ENCODE measurements at places on chromosomes 4 and X.

GRCh38 chr4:82784681-82785610 lies 13.7 kb downstream of the SCD5 start:
- H3K4me1 ChIP-seq, result no peaks in the 10 kb centered on the region
- H3K4me3 ChIP-seq, result no peak overlapping the region
- no peaks in the 10 kb centered on the region for H3K36me3 ChIP-seq
- H3K27ac ChIP-seq, result no peak overlapping the region
- DNase-seq, result no peak

DNA sequence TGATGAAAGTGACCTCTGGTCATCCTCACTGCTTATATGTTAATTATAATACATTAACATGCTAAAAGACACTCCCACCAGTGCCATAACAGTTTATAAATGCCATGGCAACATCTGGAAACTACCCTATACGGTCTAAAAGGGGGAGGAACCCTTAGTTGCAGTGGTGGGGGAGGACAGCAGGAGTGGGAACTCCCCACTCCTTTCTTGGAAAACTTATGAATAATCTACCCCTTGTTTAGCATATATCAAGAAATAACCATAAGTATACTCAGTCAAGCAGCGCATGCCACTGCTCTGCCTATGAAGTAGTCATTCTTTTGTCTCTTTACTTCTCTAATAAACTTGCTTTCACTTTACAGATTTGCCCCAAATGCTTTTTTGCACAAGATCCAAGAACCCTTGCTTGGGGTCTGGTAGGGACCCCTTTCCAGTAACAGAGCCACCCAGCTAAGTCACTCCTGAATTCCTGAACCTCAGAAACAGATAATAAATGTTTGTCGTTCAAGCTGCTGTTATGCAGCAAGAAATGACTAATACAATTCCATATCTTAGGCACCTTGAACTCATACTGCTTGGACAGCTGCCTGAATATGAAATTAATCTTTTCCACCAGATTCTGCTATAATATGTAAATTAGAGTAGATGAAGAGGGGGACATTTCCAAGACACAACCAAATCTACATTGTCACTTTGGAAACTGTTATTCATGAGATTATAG lies 14.4 kb upstream of the REPS2 start:
- H3K36me3 ChIP-seq, result no peaks in the 10 kb centered on the region
- H3K27me3 ChIP-seq, result no peaks in the 10 kb centered on the region
- DNase-seq, result no peak
- no peak overlapping the region for H3K27ac ChIP-seq
- H3K4me1 ChIP-seq, result no peaks in the 10 kb centered on the region
- H3K4me3 ChIP-seq, result no peak overlapping the region

- no peak overlapping the region for H3K4me3 ChIP-seq
- no peaks in the 10 kb centered on the region for H3K27me3 ChIP-seq
- no peaks in the 10 kb centered on the region for H3K4me1 ChIP-seq
- H3K27ac ChIP-seq, result no peak overlapping the region
- no peak for DNase-seq
Measured at GRCh38 chr4:16239086-16239485, 12.8 kb upstream of the TAPT1 start.

DNA sequence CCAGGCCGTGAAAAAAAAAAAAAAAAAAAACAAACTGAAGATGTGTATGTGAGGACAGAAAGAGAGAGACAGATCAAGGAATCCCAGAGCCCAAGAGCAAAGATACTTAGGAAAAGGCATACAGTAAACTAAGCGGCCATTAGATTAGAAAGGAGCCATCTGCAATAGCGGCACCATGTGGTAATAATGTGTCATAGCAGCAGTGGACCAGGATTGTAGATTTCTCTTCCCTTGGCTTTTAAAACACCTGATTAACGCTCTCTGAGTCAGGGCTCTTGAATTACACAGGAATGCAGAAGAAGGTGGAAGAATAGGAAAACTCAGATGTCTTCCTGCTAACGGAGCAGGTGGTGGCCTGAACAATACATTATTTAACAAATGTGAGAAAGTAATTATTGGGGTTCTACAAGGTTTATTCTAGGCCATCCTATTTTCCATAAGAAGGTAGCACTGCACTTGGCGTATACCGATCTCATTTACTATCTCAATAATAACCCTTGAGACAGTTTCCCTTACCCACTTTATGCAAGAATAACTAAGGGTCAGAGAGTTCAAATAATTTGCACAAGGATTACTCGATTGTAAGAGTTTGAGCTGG lies 182.7 kb downstream of the KCNIP4 start:
- H3K27me3 ChIP-seq, result no peaks in the 10 kb centered on the region
- 0 out of 2 replicates have a peak, but pooled peaks cover 3% of the 10 kb centered on the region for H3K4me1 ChIP-seq
- H3K36me3 ChIP-seq, result no peaks in the 10 kb centered on the region
- H3K4me3 ChIP-seq, result no peak overlapping the region
- no peak overlapping the region for H3K27ac ChIP-seq

GRCh38 chr4:138869165-138869564 lies 146.4 kb upstream of the NOCT start:
- no peak for DNase-seq
- H3K27ac ChIP-seq, result no peak overlapping the region
- H3K4me1 ChIP-seq, result no peaks in the 10 kb centered on the region
- no peak overlapping the region for H3K4me3 ChIP-seq

GRCh38 chrX:41377624-41378023 lies 43.7 kb downstream of the DDX3X start:
- no peaks in the 10 kb centered on the region for H3K4me1 ChIP-seq
- no peaks in the 10 kb centered on the region for H3K27me3 ChIP-seq
- H3K4me3 ChIP-seq, result no peak overlapping the region

DNA sequence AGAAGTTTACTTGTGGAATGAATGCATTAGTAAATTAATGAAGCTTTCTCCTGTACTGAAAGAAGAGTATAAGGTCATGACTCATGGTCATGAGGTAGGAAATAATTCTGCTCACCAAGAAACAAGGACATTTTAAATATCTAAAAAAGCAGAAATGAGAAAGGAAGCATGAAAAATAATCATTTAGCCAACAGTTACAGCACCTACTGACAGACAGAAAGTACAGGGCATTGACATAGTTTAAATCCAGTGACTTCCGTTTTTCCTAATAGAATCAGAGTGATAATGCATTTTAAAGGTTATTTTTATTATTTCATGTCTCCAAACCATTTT lies 30.5 kb upstream of the ACSL1 start:
- no peak overlapping the region for H3K4me3 ChIP-seq
- peaks cover 18% of the 10 kb centered on the region for H3K4me1 ChIP-seq
- no peaks in the 10 kb centered on the region for H3K36me3 ChIP-seq
- no peak overlapping the region for H3K27ac ChIP-seq
- DNase-seq, result no peak

- H3K4me3 ChIP-seq, result no peak overlapping the region
- H3K36me3 ChIP-seq, result no peaks in the 10 kb centered on the region
- peaks cover 74% of the 10 kb centered on the region for H3K4me1 ChIP-seq
- no peak for DNase-seq
Measured at GRCh38 chr4:105458001-105458400, 15.9 kb downstream of the PPA2 start.

DNA sequence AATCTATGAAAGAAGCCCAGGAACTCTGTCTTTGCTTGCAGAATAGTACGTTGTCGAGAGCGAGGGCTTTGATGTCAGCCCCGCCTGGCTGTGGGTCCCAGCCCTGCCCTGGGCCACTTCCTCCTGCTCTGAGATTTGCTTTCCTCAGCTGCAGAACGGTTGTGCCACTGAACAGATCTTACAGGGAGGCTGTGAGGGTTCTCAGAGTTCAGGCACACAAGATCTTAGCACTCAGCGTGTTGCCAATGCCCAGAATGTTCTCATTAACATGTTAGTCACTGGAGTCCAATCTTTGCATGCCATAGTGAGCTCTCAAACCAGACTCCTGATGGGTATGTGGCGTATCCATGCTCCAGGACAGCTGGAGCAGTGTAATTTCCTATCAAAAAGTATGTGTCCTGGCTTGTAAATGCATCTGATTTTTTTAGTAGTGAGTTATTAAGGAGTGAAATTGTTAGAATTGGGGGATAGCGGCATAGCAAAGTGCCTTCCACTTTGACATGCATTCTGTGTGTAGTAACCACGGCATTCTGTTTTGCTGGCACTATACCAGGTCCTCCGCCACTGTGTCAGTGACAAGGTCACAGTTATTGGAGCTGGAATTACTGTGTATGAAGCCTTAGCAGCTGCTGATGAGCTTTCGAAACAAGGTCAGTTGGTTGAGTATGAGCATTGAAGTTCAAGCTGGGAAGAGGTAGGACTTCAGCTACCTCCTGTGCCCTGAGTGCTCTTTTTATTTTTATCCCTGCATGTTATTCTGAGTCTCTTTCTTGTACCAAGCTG lies 31.6 kb downstream of the TKTL1 start:
- H3K36me3 ChIP-seq, result no peaks in the 10 kb centered on the region
- no peaks in the 10 kb centered on the region for H3K27me3 ChIP-seq
- DNase-seq, result peak; percentile 47
- H3K27ac ChIP-seq, result no peak overlapping the region

DNA sequence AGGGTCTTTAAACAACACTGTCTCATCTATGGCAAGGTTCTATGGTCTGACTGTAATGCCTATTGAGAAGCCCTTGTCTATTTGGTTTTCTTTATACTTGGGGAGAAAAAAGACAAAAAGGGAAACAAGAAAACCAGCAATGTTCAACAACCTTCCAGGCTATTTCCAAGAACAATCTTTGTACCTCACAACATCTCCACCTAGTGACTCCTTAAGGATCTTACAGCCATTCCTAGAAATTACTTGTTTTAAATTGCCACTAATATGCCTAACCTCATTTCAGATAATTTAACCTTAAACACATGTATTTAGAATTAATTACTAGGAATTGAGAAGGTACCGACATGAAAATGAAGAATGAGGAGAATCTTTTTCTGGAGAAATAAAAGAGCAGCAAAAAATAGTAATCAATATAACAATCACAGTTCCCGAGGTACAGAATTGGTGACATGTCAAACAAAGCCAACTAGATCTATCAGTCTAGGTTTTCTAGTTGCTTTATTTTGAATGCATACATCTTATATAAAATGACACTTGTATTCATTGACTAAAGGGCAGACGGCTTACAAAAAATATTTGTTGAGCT lies 1.6 kb upstream of the RBM46 start:
- H3K4me1 ChIP-seq, result no peaks in the 10 kb centered on the region
- H3K27ac ChIP-seq, result no peak overlapping the region
- H3K36me3 ChIP-seq, result no peaks in the 10 kb centered on the region
- H3K4me3 ChIP-seq, result no peak overlapping the region
- H3K27me3 ChIP-seq, result no peaks in the 10 kb centered on the region

DNA sequence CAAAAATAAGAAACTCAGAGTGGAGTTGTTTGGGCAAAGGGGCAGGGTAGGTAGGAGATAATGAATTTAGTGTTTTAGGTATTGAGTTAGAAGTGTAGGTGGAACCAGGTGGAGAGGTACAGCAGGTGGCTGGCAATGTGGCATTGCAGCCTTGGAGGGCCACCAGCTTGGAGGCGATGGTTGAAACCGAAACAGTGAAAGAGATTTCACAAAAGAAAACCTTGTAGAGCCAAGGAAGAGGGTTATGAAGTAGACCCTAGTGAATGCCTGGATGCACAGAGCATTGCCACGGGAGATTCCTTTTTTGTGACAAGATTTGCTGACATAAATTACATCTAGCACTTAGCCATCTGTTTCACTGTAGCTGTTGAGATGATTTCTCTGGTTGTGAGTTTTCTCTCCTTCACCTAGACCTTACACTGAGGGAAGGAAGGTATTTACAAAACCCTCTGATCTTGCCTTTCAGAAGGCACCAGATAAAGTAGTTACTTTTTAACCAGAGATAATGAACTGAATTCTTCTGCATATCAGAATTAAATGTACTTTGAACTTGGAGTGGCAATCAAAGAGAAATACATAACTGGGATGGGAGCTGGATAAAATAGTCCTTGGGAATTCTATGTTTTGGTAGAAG lies 104.1 kb upstream of the CASK start:
- peak overlapping the region; percentile 47 for H3K27ac ChIP-seq
- peaks cover 18% of the 10 kb centered on the region for H3K4me1 ChIP-seq
- H3K36me3 ChIP-seq, result no peaks in the 10 kb centered on the region
- peak; percentile 85 for DNase-seq

DNA sequence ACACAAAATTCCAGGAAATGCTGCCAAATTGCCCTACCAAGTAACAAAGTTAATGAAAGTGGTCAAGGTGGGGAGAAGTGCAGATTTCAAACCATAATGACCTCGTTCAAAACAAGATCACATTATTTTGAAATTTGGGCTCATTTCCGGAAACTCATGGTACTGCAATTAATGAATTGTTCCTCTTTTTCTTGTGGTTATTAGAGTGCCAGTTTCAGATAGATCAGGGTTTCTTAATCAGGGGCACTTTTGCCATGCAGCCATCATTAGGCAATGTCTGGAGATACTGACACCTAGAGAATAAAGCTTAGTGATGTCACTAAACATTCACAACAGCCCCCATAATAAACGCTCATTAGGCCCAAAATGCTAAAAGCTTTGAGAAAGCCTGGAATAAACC lies 381.5 kb upstream of the GALNT7 start:
- no peak overlapping the region for H3K4me3 ChIP-seq
- no peaks in the 10 kb centered on the region for H3K27me3 ChIP-seq
- no peak overlapping the region for H3K27ac ChIP-seq
- H3K4me1 ChIP-seq, result no peaks in the 10 kb centered on the region
- DNase-seq, result no peak
- no peaks in the 10 kb centered on the region for H3K36me3 ChIP-seq

DNA sequence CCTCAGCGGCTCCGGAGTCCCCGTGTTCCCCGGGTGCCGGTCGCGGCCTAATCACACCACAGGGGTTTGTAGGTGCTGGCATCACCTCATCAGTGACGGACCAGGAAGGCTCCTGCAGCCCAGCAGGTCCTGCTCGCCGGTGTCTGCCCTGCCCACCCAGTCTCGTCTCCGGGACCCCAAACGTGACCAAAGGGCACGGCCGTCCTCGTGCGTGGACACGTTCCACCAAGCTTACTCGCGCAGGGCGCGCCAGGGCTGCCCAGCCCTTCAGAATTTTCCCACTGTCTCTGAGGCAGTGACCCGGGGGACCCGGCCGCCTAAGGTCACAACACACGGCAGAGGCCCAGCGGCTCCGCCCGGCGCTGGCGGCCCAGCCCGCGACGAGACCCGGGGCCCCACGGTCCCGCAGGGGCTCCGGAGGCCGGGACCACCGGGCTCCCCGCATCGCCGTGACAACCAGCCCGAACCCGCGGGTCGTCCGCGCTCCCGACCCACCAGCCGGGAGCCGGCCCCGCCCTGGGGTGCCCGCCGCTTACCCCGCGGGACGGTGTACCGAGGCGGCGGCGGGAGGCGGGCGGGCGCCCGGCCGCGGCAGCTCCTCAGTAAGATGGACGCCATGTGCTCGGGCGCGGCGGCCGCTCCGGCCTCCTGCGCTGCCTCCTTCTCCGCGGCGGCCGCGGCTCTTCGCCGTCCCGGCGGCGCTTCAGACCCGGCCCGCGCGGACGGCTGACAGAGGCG lies 454 bp downstream of the LETM1 start:
- peaks cover 5% of the 10 kb centered on the region for H3K4me1 ChIP-seq
- DNase-seq, result peak; percentile 16
- no peaks in the 10 kb centered on the region for H3K36me3 ChIP-seq

- peaks cover 22% of the 10 kb centered on the region for H3K36me3 ChIP-seq
- DNase-seq, result no peak
- H3K27ac ChIP-seq, result peak overlapping the region; percentile 93
- H3K4me1 ChIP-seq, result peaks cover 10% of the 10 kb centered on the region
- no peaks in the 10 kb centered on the region for H3K27me3 ChIP-seq
Measured at GRCh38 chr4:82429728-82430192, 502 bp downstream of the HNRNPDL start.

- no peaks in the 10 kb centered on the region for H3K4me1 ChIP-seq
- no peak overlapping the region for H3K4me3 ChIP-seq
- H3K36me3 ChIP-seq, result no peaks in the 10 kb centered on the region
- peak; percentile 60 for DNase-seq
- no peaks in the 10 kb centered on the region for H3K27me3 ChIP-seq
Measured at GRCh38 chr4:62709618-62710252, 1509.6 kb downstream of the ADGRL3 start.

GRCh38 chr4:3041192-3042142 lies 32.9 kb downstream of the HTT-AS start:
- H3K4me1 ChIP-seq, result peaks cover 16% of the 10 kb centered on the region
- DNase-seq, result peak; percentile 38
- H3K4me3 ChIP-seq, result peak overlapping the region; percentile 80
- peak overlapping the region; percentile 57 for H3K27ac ChIP-seq
